ENCODE measurements at places on chromosomes 12 and 14.

- DNase-seq = no peak
These were observed 26.0 kb upstream of the PRPF39 start for GRCh38 chr14:45057881-45058364.

GRCh38 chr12:40989785-40990184, 198.3 kb upstream of the PDZRN4 start:
- DNase-seq = no peak

- DNase-seq = no peak
These were observed 65.3 kb upstream of the GPR68 start for GRCh38 chr14:91309756-91310280.

DNA sequence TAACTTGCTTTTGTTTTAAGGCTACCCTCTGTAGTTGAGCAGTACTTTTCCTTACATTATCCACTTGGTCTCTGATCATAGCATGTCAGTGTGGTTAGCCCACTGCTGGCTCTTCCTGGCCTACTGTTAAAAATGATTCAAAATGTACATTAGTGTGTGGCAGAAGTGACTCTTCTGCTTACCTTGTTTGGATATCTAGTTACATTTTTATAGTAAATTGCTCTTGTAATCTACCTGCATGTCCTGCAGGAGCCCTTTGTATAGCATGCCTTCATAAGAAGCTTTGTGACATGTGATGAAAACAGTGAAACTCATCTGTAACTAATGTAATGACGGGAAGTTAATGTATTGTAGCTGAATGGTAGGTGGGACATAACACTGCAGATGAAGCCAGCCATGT, 8.1 kb downstream of the SPATS2 start:
- no peak for DNase-seq

DNA sequence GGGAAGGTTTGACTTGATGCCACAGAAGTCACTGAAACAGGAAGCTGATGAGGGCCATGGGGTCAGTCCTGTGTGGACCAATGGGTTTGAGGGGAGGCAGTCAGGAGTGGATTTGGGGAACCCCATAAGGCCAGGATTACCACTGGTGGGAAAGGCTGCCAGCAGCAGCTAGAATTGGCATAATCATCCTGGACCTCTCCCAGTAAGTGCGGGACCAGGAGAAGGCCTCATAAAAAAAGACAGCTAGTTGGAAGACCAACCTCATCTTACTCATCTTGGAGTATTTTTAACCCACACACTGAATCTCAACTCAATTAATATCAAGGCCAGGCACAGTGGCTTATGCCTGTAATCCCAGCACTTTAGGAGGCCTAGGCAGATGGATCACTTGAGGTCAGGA, 22.7 kb downstream of the TBX3 start:
- no peak for DNase-seq

GRCh38 chr12:51549637-51550036, 41.4 kb upstream of the SCN8A start:
- no peak for DNase-seq

DNA sequence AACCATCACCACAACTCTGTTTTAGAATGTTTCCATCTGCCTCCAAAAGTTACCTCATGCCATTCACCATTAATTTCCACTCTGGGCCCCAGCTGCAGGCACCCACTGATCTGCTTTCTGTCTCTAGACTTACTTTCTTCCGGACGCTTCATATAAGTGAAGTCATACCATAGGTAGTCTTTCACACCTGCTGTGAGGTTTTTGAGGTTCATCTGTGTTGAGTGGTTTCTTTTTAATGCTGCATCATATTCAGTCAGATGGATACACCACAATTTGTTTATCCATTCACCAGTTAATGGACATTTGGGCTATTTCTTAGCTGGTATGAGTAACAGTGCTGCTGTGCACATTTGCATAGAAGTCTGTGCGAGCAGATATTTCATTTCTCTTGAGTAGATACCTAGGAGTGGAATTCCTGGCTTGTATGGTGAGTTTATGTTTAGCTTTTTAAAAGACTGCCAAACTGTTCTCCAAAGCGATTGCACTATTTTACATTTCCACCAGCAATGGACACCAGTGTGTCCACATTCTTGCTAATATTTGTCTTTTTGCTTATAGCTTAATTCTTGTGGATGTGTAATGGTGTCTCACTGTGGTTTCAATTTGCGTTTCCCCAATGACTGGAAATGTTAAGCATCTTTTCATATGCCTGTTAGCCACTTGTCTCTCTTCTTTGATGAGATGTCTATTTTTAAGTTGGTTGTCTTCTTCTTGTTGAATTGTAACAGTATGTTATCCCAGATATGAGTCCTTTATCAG, 48.3 kb downstream of the ZFYVE21 start:
- no peak for DNase-seq

- DNase-seq = no peak
These were observed 39.7 kb upstream of the SMUG1 start for GRCh38 chr12:54228471-54228870.

- DNase-seq = no peak
These were observed 172.2 kb downstream of the SLC41A2 start for GRCh38 chr12:104785886-104786285.

DNA sequence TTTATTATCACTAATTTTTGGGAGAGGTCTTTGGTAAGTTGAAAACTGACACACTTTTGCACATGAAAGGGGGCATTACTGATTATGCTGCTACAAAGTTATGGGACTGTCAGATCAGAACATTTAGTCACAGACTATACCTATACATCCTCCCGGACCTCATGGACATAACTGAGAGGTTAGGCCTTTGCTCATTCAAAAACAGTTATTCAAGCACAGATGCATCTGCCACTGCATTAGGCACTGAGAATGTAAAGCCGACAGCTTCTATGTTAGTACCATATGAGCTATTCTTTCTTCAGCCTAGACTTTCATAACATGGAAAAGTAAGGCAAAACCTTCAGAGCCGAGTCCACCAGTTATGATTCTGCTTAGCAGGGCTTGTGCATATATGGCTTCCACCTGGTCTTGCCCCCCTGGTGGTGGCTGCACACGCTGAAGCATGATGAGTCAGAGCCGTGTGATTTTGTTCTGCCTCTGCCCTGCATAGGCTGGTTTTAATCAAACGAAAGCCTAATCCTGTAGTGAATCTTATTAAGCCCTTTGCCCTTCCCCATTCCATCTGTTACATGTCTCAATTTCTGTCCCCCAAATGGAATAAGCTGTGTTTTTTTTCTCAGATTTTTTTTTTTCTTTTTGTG, 21.8 kb upstream of the RNU6-8 start:
- peak; percentile 22 for DNase-seq

- no peak for DNase-seq
These were observed 239.9 kb upstream of the ATP2B1 start for GRCh38 chr12:89948271-89949175.

GRCh38 chr12:4307593-4308333, 13.2 kb upstream of the TIGAR start:
- peak; percentile 71 for DNase-seq

DNA sequence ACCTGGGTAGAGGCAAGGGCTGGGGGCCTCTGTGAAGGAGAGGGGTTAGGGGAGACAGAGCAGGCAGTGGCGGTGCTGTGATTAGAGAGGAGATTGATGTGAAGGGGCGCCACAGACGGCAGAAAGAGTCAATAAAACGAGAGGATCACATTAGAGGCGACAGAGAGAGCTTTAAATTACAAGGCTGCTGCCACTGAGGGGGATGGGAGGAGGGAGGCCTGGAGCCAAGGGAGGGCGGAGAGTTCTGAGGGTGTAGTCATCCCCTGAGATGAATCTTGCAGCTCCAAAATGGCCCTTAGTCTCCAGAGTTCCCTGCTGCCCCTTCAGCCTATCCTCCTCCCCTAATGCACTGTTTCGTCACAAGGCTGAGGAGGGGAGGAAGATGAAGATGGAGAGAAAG, 12.8 kb downstream of the ZFHX2 start:
- DNase-seq = no peak

DNA sequence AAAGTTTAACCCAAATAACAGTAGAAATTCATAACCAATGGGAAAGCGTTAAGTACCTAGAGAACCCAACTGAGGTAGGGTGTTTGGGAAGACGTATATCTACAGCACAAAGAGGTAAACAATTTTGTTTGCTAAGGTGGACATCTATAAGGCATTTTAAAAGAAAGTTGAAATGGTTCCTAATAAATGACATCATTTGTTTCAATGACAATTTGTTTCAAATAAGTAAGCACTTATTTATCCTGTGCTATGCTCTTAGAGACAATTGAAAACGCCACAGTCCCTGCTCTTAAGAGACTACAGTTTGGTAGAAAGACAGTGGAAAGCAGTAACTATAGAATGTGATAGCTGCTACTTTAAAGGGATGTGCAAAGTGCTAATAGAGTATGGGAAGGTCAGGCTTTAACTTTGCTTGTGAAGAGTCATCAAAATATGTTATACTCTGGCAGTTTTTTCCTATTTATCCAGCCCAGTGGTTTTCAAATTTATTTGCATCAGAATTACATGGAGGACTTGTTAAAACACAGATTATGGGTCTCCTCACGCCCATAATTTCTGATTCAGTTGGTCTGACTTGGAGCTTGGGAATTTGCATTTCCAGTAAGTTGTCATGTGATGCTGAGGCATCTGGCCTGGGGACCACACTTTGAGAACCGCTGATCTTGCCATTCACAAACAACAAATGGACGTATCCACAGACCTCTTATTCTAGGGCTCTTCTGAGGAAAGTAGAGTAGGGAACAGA, 19.6 kb upstream of the SMCO2 start:
- DNase-seq = no peak

GRCh38 chr14:50599700-50600444, 39.9 kb downstream of the ATL1 start:
- peak; percentile 53 for DNase-seq

GRCh38 chr14:91228112-91229004, 16.1 kb downstream of the GPR68 start:
- no peak for DNase-seq

- no peak for DNase-seq
These were observed 933.8 kb downstream of the TMEM121 start for GRCh38 chr14:106459971-106460730.

- no peak for DNase-seq
These were observed 88.1 kb upstream of the DHRS4 start for GRCh38 chr14:23865502-23865901.

GRCh38 chr12:39451977-39452376, 9.1 kb upstream of the KIF21A start:
- DNase-seq = no peak

DNA sequence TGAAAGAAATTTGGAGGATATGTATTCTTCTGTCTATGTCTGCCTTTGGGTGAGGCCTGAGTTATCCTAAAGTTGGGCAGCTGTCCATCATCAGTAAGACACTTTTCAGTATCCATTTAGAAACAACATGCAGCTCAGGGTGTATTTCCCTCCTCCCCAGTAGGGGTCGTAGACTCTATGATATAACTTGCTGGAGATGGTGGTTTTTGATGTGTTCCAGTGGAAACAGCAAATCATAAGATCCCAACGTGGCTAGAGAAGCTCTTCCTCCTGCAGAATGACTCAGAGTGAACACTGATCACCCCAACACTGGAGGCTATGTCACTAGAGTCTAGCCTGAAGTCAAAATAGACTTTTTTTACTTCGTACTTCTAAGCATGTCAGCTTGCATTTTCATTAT, 331.6 kb upstream of the STXBP6 start:
- no peak for DNase-seq

GRCh38 chr12:27535318-27535717, 11.3 kb downstream of the PPFIBP1 start:
- DNase-seq = no peak

DNA sequence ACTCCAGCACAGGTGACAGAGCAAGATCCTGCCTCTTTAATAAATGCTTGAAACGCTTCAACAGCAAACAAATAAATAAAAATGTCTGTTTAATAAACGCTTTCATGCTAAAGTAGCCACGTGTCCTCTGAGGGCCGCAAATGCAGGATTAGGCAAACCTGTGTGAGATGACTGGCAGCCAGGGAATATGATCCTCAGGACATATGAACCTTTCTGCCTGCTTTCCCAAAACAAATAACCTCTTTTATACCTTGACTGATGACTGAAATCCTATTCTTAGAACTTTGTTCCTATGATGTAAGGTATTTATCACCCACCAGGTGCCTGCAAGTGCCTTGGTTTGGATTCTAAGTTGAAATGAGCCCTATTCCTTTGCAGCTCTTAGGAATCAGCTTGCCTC, 14.5 kb upstream of the FLVCR2 start:
- DNase-seq = no peak

DNA sequence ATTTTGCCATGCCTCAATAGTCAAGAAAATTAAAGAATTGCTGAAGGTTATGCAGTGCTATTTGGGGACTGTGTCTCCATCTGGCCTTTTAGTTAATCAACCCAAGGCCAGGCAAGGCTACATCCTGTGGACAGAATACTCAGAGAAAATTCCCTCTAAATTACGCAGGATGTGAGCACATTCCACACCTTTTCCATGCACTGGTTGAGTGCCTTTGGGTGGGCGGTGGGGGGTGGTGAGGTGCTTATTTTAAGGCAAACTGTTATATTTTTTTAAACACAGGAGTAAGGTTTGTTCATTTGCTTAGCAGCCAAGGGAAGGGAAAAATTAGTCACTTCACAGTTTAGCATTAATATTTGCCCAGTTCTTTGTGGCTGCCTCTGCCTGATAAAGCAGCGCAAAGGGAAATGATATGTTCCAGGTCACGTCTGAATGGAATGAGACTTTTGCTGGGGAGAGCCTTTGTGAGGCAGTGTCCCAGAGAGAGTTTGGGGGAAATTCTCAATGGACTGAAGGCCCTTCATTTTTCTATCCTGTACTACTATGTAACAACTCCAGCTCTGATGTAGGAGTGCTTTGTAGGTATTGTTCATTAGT, 17.2 kb upstream of the KCNA5 start:
- no peak for DNase-seq

GRCh38 chr12:82807132-82807737, 120.5 kb downstream of the TMTC2 start:
- no peak for DNase-seq

GRCh38 chr14:99188731-99189191, 83.2 kb downstream of the BCL11B start:
- DNase-seq = no peak

GRCh38 chr12:96244826-96245225, 50.7 kb downstream of the ELK3 start:
- no peak for DNase-seq

GRCh38 chr12:51759175-51759574, 89.3 kb downstream of the FIGNL2 start:
- DNase-seq = no peak

- DNase-seq = peak; percentile 82
These were observed 6.4 kb upstream of the HMGA2 start for GRCh38 chr12:65817866-65818265.

DNA sequence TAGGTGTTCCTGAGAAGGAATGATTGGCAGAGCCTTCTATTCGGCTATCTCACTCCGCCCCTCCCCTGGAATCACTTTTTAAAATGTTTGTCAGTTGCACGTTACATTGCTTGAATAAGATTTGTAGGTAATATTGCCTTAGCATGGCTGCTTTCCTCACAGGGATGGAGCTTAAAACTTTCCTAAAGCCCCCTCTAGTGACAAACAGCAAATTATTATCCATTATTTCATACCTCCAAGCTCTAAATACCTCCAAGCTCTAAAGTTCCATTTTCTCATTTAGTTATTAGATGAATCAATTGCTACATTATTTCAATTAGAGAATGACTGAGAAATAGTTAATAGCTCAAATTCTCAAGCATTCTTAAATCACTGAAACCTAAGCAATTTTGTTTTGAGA, 5.1 kb upstream of the SPATA7 start:
- no peak for DNase-seq

- no peak for DNase-seq
These were observed 18.1 kb downstream of the GPATCH2L start for GRCh38 chr14:76169776-76170175.

- DNase-seq = peak; percentile 24
These were observed 32.8 kb downstream of the ARHGAP5 start for GRCh38 chr14:32109676-32110547.

- no peak for DNase-seq
These were observed 2.2 kb downstream of the ZFP36L1 start for GRCh38 chr14:68790644-68791077.
